Activated CD4-positive, alpha-beta T cell treated with anti-CD3 and anti-CD28 coated beads, Interleukin-2, amount 10 ng/mL, durations not matched to agents 7 days and 5 days (primary cell): ENCODE measurements at places on chromosomes 13 and 19. TPM values are rescaled to one million over a fixed set of nuclear protein-coding genes. Genes with fewer than 3 reads are reported as not detected.

GRK1 gene
- total RNA-seq, result not detected

MEX3D gene
- 10.0 TPM for total RNA-seq

ZNF761 gene
- total RNA-seq, result 11.3 TPM

NTN5 gene
- total RNA-seq, result 1.0 TPM

SERTAD3 gene
- total RNA-seq, result 10.6 TPM

ZNF724 gene
- 13.0 TPM for total RNA-seq
